Activated naive CD8-positive, alpha-beta T cell treated with anti-CD3 and anti-CD28 coated beads, Interleukin-2, amount 50 U/mL, for 24 hours (primary cell): ENCODE measurements at places on chromosomes 5 and 9.

- peak; percentile 30 for DNase-seq
Observed at GRCh38 chr5:126544087-126544740, 50.8 kb downstream of the ALDH7A1 start.

- DNase-seq, result no peak
Observed at GRCh38 chr9:71816916-71817451, 48.7 kb upstream of the CEMIP2 start.

- peak; percentile 10 for DNase-seq
Observed at GRCh38 chr9:119289740-119290433, 79.3 kb downstream of the BRINP1 start.

GRCh38 chr9:127531676-127532075, 80.4 kb downstream of the LRSAM1 start:
- DNase-seq, result no peak

GRCh38 chr5:155871623-155872022, 455.3 kb upstream of the SGCD start:
- no peak for DNase-seq

- no peak for DNase-seq
Observed at GRCh38 chr9:133705576-133705975, 32.6 kb downstream of the SARDH start.

- DNase-seq, result no peak
Observed at GRCh38 chr5:73823508-73823925, 197.5 kb downstream of the ARHGEF28 start.

GRCh38 chr9:90645721-90646120, 3.1 kb upstream of the DIRAS2 start:
- no peak for DNase-seq

- no peak for DNase-seq
Observed at GRCh38 chr9:110086537-110086936, 121.4 kb downstream of the C9orf152 start.

DNA sequence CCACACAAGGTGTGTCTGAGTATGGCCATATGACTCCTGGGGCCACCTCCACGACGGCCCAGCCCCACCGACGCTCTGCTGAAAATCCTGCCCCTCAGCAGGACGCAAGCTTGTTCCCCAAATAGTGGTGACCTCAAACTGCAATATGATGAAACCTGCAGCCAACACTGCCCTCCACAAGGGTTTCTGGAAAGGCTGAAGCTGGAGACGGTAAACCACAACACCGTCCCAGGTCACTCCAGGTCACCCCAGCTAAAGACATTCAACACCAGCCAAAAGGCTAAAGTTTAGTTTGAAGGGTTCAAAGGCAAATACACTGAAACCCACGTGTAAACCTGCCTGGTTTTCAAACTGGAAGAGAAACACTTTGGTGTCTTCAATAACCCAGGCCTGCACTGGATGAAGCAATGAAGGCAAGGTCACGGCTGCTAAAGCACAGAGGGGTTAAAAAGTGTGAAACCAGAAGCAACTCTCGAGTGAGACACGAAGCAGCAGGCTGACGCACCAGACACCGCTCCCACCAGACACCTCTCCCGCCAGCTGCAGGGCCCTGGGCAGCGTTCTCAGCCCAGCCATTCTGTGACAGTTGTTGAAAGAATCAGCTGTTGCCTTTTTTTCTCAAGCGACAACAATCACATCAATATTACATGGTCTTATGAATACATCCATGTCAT, 1.8 kb upstream of the LHX3 start:
- no peak for DNase-seq

GRCh38 chr5:176647843-176648473, 674 bp downstream of the TSPAN17 start:
- DNase-seq, result no peak

DNA sequence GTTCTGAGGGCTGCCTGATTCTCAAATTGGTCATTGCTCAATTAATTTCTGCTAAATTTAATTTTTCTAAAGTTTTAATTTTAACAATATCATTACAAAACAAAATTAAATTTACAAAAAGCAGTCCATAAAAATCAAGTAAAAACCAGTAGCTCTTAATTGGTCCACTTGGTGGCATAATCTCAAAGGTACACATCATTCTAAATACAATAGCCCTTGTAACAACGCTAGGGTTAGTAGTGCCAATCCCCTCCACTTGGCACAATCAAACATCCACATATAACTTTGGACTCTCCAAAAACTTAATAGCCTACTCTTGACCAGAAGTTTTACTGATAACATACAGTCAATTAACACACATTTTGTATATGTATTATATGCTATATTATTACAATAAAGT, 1.9 kb upstream of the NDUFB6 start:
- DNase-seq, result no peak
